ENCODE measurements at places on chromosomes 6 and 20. TPM values are rescaled to one million over a fixed set of nuclear protein-coding genes. Genes with fewer than 3 reads are reported as not detected.

DNA sequence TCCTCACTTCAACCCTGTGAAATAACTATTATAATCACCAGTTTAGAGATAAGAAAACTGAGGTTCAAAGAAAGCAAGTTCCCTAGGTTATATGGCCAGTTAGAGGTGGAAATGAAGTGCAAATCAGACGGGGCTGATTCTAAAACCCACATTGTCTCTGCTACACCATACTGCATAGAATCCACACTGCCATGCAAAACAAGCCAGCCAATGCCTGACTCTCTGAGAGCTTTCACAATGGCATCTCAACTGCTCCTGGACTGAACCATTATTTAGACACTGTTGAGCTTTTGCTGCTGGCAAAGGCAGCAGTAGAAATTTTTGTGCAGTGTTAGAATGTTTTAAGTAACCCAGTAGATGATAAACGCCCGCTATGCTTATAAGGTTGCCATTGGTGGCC is 195.2 kb upstream of the CNR1 start:
- no peak for DNase-seq

DNA sequence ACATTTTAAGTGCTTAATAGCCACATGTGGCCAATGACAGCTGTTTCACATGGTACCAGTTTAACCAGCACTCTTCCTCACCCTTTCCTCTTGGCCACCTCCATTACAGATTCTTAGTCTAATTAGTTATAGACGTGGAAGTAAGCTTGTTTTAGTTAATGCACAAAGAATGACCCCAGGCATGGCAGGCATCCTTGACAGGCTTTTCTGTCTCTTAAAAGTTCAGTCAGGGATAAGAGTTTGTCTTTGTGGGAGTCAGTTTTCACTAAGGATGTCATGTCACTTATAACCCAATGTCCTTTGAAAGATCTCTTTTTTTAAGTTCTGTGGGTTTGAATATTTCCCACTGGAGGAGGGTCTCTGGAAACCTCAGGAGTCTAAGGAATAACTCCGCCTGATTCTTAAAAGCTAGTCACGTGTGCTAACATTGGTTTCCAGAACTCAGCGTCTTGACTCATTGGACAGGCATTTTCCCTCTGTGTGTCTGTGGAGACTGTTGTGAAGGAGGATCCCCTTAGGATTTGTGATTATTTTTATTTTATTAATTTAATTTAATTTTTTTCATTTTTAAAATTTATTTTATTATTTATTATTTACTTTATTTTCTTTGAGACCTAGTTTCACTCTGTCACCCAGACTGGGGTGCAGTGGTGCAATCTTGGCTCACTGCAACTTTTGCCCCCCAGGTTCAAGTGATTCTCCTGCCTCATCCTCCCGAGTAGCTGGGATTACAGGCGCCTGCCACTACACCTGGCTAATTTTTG is 171.4 kb downstream of the ZFAND3 start:
- DNase-seq, result peak; percentile 90

- DNase-seq, result no peak
These were observed 154.5 kb upstream of the SCGN start for GRCh38 chr6:25497383-25498040.

DNA sequence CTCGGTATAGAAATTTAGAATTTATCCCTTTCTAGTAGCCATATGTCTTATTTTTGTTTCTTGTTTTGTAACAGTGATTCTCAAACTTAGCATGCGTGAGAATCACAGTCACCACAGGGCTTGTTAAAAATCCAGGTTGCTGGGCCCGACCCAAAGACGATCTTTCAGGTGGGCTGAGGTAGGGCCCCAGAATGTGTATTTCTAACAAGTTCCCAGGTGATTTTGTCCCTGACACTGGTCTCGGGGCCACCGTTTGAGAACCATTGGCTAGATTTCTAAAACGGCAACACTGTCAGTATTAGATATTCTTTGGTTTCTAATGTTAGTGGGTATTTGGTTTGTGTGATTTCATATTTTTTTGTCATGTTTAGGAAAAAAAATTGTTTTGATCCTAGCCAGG is 9.9 kb downstream of the PFDN4 start:
- DNase-seq, result no peak

The PLCB1 gene
- total RNA-seq, result 0.29 TPM
